ENCODE measurements at places on chromosomes 4 and X.
A peak's percentile ranks its signal among the peaks of the same experiment; 100 is the strongest.

GRCh38 chr4:95985051-95985450 is 145.2 kb downstream of the PDHA2 start:
- peak; percentile 10 for DNase-seq

DNA sequence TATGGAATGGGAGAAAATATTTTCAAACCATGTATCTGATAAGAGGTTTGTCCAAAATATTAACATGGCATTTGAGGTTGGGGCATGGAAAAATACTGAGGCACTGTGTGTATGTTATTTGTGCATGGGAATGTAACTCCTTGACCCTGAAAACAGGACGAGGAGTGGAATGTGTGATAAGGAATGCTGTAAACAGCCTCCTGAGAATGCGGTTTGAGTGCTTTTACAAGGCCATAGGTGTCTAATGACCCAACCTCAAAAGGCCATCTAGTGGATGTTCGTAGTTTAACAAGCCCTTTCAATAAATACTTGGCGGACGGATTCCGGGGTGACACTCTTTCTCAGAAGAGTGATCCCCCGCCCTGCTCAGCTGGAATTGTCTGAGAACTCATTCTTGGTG is 162.9 kb upstream of the USP9X start:
- DNase-seq, result peak; percentile 57

DNA sequence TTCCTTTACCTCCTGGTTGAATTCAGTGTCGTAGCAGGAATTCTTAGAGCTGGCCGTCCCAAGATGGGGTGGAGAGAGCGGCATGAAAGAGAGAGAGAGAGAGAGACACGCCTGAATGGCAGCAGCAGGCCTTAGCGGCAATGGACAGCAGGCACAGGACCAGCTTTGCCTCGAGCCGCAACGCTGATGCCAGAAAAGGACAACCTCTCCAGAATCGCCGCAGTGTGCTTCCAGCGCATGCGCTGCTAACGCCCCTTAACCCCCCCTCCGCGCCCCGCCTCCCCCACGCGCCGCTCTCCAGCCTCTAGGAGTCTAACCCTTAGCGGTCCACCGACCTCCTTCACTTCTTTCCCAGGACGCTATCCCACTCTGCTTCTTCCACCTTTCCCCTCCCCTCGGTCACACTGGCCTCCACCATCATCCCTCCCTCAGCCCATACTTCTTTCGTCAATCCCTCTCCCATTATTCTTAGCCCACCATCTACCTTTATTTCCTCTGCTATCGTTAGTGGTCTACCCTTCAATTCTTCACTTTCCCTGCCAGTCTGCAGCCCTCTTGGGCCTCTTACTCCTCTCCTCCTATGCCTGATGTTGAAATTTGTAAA is 10.5 kb upstream of the ZCCHC13 start:
- DNase-seq, result peak; percentile 75

GRCh38 chrX:77014377-77015372 is 432.5 kb upstream of the FGF16 start:
- peak; percentile 0 for DNase-seq

DNA sequence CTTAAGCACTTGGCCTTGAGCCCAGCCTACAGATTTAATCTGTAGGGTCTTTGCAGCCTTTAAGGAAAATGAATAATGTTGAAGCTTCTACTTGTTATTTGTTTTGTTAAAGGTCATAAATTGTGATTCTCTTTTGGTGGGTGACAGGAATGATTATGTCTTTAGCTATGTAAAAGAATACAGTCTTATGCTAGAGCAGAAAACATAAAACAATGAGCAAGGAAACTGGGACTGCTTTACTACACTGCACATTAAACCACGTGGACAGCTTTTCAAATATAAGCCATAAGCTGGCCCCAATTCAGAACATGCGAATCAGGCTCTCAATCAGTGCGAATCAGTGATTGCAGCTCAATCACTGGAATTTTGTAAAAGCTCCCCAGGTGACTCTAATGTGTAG is 40.9 kb upstream of the TBC1D19 start:
- DNase-seq, result no peak

DNA sequence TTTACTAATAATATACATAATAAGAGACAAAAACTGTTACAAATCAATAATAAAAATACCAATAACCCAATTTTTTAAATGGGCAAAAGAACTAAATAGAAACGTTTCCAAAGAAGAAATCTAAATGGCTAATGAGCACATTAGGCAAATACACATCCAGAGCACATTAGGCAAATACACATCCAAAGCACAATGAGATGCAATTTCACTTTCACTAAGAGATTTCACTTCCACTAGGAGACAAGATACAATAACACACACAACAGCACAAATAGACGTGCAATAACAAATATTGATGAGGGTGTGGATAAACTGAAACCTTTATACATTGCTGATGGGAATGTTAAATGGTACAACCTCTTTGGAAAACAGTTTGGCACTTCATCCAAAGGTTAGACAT is 250.7 kb downstream of the ARAP2 start:
- no peak for DNase-seq

DNA sequence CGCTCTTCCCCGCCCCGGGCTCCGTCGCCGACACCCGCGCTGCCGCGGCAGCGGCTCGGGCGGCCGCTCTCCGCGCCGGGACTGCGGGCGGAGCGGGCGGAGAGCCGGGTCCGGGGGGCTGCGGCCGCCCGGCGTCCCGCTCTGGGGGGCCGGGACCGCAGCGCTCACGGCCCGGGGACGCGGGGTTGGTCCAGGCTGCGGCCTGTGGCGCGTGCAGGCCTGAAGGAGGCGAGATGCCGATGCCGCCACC is 492 bp downstream of the GALNT7 start:
- DNase-seq, result no peak

DNA sequence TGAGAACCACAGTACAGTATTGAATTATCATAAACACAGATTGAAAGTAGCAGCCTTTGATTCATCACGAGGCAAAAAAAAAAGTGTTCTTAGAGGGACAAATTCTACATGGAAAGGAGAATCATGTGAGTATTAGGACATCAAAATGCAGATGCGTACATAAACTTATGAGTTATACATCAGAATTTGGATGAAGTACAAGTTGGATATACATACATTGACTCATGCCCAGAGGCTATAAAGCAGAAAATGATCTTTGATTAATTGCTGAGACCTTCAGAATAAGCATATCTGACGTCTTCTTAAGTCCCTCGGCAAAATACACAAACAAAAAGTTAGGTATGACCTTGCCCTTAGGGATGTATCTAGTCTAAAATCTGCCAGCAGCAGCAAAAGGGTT is 206.4 kb downstream of the LDB2 start:
- no peak for DNase-seq

DNA sequence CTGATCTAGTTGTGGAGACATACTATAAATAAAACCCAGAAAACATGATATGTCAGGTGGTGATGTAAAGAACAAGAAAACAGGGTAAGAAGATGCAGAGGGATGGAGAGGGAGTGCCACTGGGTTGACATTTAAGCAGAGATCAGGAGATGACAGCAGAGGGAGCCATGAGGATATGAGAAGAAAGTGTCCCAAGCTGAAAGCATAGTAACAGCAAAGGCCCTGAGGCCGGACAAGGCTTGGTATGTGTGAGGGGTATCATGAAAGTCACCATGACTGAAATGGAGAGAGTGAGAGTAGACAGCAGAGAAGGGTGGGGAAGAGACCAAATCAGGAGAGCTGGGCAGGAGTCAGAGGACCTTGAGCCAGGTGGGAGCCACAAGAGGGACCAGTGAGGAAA is 3.4 kb downstream of the GPKOW start:
- no peak for DNase-seq

- no peak for DNase-seq
Measured at GRCh38 chrX:107673431-107673830, 45.1 kb downstream of the PRPS1 start.

- peak; percentile 3 for DNase-seq
Measured at GRCh38 chr4:35966566-35966965, 277.7 kb downstream of the ARAP2 start.

- peak; percentile 43 for DNase-seq
Measured at GRCh38 chrX:135931644-135932487, 38.4 kb downstream of the SAGE1 start.

GRCh38 chr4:3073158-3074077 is 920 bp downstream of the HTT-AS start:
- no peak for DNase-seq

DNA sequence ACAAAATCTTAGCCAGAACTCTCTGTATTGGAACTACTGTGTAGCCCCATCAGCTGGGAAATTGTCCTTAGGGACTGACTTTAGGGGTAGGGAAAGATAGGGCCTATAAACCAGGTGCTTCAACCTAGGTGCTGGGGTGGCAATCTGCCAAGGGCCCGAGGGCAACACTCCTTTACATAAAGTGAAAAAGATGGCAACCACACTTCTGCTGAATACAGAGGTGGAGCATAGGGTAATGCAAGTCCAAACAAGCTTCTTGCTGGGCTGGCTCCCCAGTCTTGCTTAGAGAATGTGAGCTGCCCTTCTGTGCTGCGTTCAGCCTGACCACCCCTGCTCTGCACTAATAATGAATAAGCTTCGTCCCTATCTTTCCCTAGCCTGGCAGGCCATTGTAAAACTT is 9.8 kb downstream of the ZBTB33 start:
- DNase-seq, result no peak

GRCh38 chr4:145545538-145546174 is 64.0 kb downstream of the SMAD1 start:
- DNase-seq, result peak; percentile 63

All from GM12865 (cell line).